ENCODE measurements at places on chromosomes 3 and 15.

DNA sequence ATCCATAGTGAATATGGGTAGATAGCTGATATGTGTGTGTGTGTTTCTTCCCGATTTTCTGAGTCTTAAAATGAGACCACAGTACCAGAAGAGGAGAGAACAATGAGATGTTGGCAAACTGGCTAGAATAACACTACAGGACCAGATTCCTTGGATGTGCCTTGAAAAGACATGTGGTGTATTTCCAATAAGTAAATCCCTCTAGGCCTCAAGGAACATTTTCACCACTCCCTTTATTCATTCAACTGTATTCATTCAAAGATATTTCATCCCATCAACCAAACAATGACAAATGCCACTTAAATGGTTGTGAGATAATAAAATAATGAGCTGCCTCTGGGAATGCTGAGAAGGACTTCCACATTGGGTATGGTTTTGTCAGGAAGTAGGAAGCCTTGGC, 8.7 kb upstream of the BNC1 start:
- no peak for DNase-seq

DNA sequence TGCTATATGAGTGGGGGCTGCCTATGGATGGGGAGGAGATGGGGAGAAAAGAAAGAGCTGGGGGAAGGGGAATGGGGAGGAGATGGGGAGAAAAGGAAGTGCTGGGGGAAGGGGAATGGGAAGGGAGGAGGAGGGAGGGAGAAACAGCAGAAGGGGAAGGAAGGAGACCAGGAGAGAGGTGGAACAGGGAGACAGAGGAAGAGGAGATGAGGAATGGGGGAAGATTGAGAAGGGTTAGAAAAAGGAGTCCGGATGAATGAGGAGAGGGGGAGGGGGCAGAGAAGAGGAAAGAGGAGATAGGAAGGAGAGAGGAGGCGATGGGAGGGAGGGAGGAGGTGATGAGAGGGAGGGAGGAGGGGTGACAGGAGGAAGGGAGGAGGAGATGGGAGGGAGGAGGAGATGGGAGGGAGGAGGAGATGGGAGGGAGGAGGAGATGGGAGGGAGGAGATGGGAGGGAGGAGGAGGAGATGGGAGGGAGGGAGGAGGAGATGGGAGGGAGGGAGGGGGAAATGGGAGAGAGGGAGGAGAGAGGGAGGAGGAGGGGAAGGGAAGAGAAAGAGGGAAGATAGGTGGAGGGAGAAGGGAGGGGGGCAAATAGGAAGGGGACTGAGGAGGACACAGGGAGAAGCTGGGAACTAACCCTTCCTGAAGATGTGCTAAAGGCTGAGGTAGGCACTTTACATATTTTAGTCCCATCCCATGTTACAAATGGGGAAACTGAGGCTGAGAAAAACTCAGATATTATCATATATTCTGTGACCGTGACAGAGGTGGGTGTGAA, 6.6 kb upstream of the BCL2L10 start:
- no peak for DNase-seq

- DNase-seq, result no peak
Measured at GRCh38 chr3:99186016-99186415, 284.5 kb upstream of the DCBLD2 start.

- DNase-seq, result no peak
Measured at GRCh38 chr15:66401130-66402021, 14.7 kb downstream of the MAP2K1 start.

GRCh38 chr3:7106635-7107034, 245.7 kb downstream of the GRM7 start:
- no peak for DNase-seq

- DNase-seq, result no peak
Measured at GRCh38 chr15:100783291-100783690, 96.3 kb upstream of the ALDH1A3 start.

All from ovary (tissue), 10 donors.